Breast epithelium (tissue), 4 donors: ENCODE measurements at places on chromosomes 4 and X. TPM values are rescaled to one million over a fixed set of nuclear protein-coding genes. Genes with fewer than 3 reads are reported as not detected.
A peak's percentile ranks its signal among the peaks of the same experiment; 100 is the strongest.

DNA sequence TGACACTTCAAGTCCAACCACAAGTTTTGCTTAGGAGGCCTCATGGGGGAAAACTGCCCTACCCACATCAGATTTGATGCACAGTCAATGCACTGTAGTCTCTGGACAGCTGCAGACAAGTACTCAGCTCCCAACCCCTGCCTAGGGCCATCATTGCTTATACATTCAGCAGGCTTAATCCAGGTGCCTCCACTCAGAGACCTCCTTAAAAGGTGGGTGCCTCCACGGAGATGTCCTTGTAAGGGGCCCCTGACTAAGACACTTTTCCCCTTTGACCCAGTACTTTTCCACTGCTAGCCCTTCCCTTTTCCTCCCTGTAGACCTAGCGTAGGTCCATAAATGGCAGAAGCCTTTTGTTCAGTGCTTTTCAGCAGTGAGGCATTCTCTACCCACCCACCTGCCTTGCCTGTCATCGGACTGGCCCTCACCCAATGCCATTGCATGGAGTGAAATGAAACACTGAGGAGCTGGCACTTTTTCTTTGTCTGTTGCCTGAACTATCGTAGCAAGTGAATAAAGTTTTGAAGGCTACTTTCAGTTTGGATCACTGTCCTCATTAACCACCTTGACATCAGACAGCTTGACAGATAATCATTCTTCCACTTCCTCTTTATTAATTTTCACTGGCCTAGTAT, 23.8 kb upstream of the PLK4 start:
- H3K27ac ChIP-seq = peak overlapping the region; percentile 48
- no peak overlapping the region for H3K4me3 ChIP-seq
- no peaks in the 10 kb centered on the region for H3K27me3 ChIP-seq
- H3K36me3 ChIP-seq = no peaks in the 10 kb centered on the region
- DNase-seq = no peak

- H3K4me3 ChIP-seq = no peak overlapping the region
- H3K4me1 ChIP-seq = no peaks in the 10 kb centered on the region
- no peak for DNase-seq
- H3K36me3 ChIP-seq = no peaks in the 10 kb centered on the region
Measured at GRCh38 chr4:23903859-23904438, 14.1 kb upstream of the PPARGC1A start.

GRCh38 chr4:152887981-152888380, 48.1 kb upstream of the FHDC1 start:
- H3K4me3 ChIP-seq = no peak overlapping the region
- no peak overlapping the region for H3K27ac ChIP-seq
- H3K36me3 ChIP-seq = no peaks in the 10 kb centered on the region
- DNase-seq = no peak
- H3K27me3 ChIP-seq = no peaks in the 10 kb centered on the region

- no peak overlapping the region for H3K4me3 ChIP-seq
- DNase-seq = no peak
- H3K27ac ChIP-seq = peak overlapping the region; percentile 85
- no peaks in the 10 kb centered on the region for H3K27me3 ChIP-seq
Measured at GRCh38 chr4:22500831-22501714, 14.8 kb downstream of the ADGRA3 start.

DNA sequence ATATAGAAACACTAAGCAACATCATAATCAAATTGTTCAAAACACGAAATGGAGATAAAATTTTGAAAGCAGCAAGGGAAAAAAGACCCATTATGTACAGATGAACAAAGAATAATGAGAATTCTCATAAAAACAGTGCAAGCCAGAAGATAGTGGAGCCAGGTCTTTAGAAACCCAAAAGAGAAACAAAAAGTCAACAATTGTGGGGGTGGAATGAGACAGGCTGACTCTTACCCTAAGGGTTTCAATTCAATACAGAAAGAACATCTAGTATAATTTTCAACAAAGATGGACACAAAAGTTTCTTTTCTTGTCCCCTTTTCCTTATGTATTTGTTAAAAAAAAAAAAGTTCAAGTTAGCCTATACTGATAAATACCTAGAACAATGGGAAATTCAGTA, 34.0 kb upstream of the MAGEB2 start:
- H3K4me3 ChIP-seq = no peak overlapping the region
- no peak for DNase-seq
- H3K36me3 ChIP-seq = no peaks in the 10 kb centered on the region
- H3K27me3 ChIP-seq = no peaks in the 10 kb centered on the region
- no peak overlapping the region for H3K27ac ChIP-seq

- H3K27me3 ChIP-seq = peaks cover 22% of the 10 kb centered on the region
- H3K27ac ChIP-seq = no peak overlapping the region
- DNase-seq = no peak
- no peaks in the 10 kb centered on the region for H3K4me1 ChIP-seq
- no peaks in the 10 kb centered on the region for H3K36me3 ChIP-seq
Measured at GRCh38 chrX:111483135-111483534, 28.3 kb upstream of the SERTM2 start.

GRCh38 chr4:159134429-159134828, 31.6 kb downstream of the RAPGEF2 start:
- H3K4me3 ChIP-seq = no peak overlapping the region
- DNase-seq = no peak
- H3K27me3 ChIP-seq = no peaks in the 10 kb centered on the region
- no peaks in the 10 kb centered on the region for H3K36me3 ChIP-seq
- no peaks in the 10 kb centered on the region for H3K4me1 ChIP-seq
- no peak overlapping the region for H3K27ac ChIP-seq

Gene TMPRSS11A
- total RNA-seq = not detected

GRCh38 chr4:90112715-90113114, 14.5 kb upstream of the CCSER1 start:
- H3K27ac ChIP-seq = no peak overlapping the region
- no peaks in the 10 kb centered on the region for H3K36me3 ChIP-seq
- no peaks in the 10 kb centered on the region for H3K4me1 ChIP-seq
- no peak overlapping the region for H3K4me3 ChIP-seq
- no peaks in the 10 kb centered on the region for H3K27me3 ChIP-seq
- no peak for DNase-seq

Gene ETDA
- total RNA-seq = not detected

DNA sequence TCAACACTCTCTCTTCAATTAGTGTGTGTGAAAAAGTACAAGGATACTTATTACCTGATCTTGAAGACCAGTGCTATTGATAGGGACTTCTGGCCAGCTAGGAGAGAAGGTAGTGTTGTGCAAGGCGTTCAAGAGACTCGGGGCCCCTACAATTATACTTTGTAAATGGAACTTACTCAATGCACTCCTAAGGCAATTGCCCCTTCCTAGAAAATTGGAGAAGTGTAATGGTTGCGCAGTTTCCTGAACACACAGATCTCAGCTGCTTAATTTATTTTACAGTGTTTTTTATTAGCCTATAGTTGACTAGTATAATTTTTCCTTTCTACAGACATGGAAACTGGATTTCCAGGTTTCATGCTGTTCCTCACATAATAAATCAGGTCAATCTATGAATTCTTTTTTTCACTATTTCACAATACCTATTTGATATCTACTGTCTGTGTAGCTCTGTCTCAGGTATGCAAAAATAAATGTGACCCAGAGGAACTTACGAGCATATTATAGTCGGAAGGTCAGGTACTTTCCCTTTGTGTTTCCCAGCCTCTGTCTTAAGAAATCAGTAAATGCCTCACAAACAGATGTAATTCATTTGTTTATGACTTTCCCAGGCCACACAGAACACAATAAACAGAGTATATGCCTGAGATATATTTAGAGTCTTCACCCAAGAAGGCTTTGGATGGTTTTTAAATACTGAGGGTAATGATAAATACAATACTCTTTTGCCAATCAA, 89.1 kb upstream of the TET2 start:
- no peaks in the 10 kb centered on the region for H3K4me1 ChIP-seq
- no peaks in the 10 kb centered on the region for H3K36me3 ChIP-seq
- no peak for DNase-seq
- no peaks in the 10 kb centered on the region for H3K27me3 ChIP-seq

- no peaks in the 10 kb centered on the region for H3K36me3 ChIP-seq
- no peak for DNase-seq
- peak overlapping the region; percentile 58 for H3K4me3 ChIP-seq
- no peaks in the 10 kb centered on the region for H3K4me1 ChIP-seq
Measured at GRCh38 chrX:75156531-75156945, 455 bp upstream of the ABCB7 start.

GRCh38 chrX:33892670-33893069, 239.4 kb downstream of the FAM47A start:
- peaks cover 11% of the 10 kb centered on the region for H3K27me3 ChIP-seq
- no peaks in the 10 kb centered on the region for H3K36me3 ChIP-seq
- H3K4me3 ChIP-seq = no peak overlapping the region
- H3K27ac ChIP-seq = no peak overlapping the region
- no peaks in the 10 kb centered on the region for H3K4me1 ChIP-seq
- no peak for DNase-seq

Gene RAI2
- 12.0 TPM for total RNA-seq

DNA sequence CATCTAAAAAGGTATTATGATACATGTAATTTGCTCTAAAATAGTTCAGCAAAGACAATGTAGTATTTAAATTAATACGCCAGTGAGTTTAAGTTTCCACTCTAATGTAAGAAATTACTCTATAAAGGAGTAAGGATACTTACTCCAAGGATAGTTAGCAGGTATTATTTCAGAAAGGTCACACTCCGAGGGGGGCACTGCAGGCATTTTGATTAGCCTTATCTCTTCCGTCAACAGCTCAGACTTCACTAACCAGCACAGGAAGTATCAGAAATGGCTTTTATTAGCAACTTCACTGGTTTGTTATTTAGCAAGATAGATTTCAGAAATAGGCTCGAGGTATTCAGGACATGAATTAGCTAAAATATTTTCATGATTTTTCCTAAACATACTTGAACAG, 127.0 kb downstream of the COX18 start:
- H3K27ac ChIP-seq = no peak overlapping the region
- H3K4me3 ChIP-seq = no peak overlapping the region
- no peaks in the 10 kb centered on the region for H3K36me3 ChIP-seq
- no peaks in the 10 kb centered on the region for H3K4me1 ChIP-seq

DNA sequence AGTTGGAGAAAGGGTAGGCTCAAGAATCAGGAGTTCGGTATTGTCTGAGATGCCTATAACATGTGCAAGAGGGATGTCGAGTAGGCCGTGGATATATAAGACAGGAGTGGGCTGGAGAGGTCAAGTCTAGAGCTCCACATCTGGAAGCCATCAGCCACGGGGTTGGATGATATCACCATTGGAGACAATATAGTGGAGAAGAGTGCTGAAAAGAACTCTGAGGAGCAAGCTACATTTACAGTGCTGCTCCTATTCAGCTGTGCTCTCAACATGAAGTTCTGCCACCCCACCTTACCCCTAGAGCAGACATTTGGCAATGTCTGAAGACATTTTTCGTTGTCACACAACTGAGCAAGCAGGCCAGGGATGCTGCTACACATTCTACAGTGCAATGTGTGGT, 20.9 kb upstream of the PLAC1 start:
- DNase-seq = no peak
- H3K27me3 ChIP-seq = no peaks in the 10 kb centered on the region
- no peaks in the 10 kb centered on the region for H3K36me3 ChIP-seq
- no peak overlapping the region for H3K27ac ChIP-seq

- H3K36me3 ChIP-seq = peaks cover 3% of the 10 kb centered on the region
- no peak for DNase-seq
- H3K4me3 ChIP-seq = no peak overlapping the region
- no peak overlapping the region for H3K27ac ChIP-seq
- no peaks in the 10 kb centered on the region for H3K4me1 ChIP-seq
Measured at GRCh38 chr4:2893772-2894171, 50.1 kb downstream of the ADD1 start.

Gene TLR2
- total RNA-seq = 52.4 TPM

Gene TCEAL9
- 94.5 TPM for total RNA-seq

Gene AR
- total RNA-seq = 29.1 TPM

GRCh38 chr4:89314291-89314690, 6.7 kb upstream of the GPRIN3 start:
- no peak overlapping the region for H3K27ac ChIP-seq
- no peaks in the 10 kb centered on the region for H3K4me1 ChIP-seq
- H3K4me3 ChIP-seq = no peak overlapping the region
- no peak for DNase-seq
- H3K36me3 ChIP-seq = no peaks in the 10 kb centered on the region

Gene SLC10A4
- total RNA-seq = 0.29 TPM

GRCh38 chr4:139599594-139600374, 43.8 kb upstream of the SETD7 start:
- H3K27ac ChIP-seq = no peak overlapping the region
- H3K4me1 ChIP-seq = no peaks in the 10 kb centered on the region
- DNase-seq = no peak
- no peaks in the 10 kb centered on the region for H3K27me3 ChIP-seq
- no peaks in the 10 kb centered on the region for H3K36me3 ChIP-seq

Gene CDKL2
- 1.6 TPM for total RNA-seq

Gene PDGFC
- 32.4 TPM for total RNA-seq
